ENCODE measurements at places on chromosomes 3 and 15. TPM values are rescaled to one million over a fixed set of nuclear protein-coding genes. Genes with fewer than 3 reads are reported as not detected.

The AMIGO3 gene
- total RNA-seq: 1.3 TPM

- H3K4me3 ChIP-seq: no peak overlapping the region
- no peaks in the 10 kb centered on the region for H3K27me3 ChIP-seq
- no peaks in the 10 kb centered on the region for H3K4me1 ChIP-seq
- H3K36me3 ChIP-seq: no peaks in the 10 kb centered on the region
Observed at GRCh38 chr15:68653801-68654200, 75.0 kb downstream of the CORO2B start.

DNA sequence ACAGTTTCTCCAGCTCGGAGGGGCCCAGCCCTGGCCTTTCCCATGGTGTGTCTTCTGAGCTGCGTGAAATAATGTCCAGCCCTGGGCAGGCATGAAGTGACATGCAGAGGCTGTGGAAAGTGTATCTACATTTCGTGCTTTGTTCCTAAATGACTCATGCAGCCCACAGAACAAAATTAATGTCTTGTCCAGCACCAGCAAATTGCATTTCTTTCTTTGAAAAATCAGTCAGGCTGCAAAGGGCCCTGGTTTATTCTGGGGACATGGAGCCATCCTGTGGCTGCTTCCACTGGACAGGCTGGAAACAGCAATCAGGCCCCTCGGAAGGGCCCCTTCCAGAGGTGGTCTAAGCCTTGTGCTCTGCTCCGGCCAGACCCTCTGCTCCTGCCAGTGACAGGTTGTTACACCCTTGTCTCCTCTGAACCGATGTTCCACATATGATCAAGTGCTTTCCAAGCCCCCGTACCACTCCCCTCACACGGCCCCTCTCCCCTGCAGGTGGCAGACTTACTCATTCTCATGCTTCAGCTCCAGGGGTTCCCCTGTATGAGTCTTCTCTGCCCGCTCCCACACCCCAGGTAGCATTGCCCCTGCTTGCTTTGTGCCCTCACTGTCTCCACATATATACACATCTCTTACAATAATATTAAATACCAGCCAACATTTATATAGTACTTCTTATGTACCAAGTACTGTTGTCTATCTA lies 33.7 kb downstream of the CRYGS start:
- no peak overlapping the region for H3K4me3 ChIP-seq
- DNase-seq: no peak
- no peaks in the 10 kb centered on the region for H3K4me1 ChIP-seq
- H3K36me3 ChIP-seq: no peaks in the 10 kb centered on the region
- peaks cover 5% of the 10 kb centered on the region for H3K27me3 ChIP-seq

DNA sequence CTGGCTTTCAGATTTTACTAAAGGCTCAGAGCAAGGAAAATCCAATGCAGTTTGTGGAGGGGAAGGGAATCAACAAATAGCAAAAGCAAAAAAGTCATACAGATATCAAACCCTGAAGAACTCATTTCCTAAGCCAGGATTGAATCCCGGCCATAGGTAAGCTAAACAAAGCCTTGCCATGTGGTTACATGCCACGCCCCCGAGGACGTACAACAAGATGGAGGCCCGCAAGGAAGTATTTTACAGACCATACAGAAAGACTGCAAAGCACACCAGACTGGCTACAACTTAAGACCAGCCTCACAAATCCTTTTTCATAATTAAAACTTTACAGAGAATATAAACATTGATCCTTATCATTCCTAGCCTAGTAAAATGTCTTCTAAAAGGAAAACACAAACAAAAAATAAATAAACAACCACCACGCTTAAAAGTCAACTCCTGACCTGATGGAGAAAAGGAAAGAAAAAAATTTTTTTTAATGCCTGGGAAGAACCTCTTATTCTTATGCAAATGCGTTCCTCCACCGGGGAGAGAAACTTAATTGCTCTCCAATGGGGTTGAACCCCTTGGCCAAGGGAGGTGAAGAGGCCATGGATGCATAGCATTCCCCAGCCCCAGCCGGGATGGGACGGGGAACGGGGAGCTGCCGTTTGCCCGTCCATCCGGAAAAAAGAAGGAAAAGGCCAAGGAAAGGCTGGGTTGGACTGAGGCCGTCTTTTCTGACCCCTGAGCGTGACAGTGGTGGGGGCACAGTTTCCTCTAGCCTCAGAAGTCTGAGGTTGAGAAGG lies 39.3 kb downstream of the IL1RAP start:
- peaks cover 3% of the 10 kb centered on the region for H3K36me3 ChIP-seq
- H3K27ac ChIP-seq: no peak overlapping the region
- H3K4me3 ChIP-seq: no peak overlapping the region
- no peaks in the 10 kb centered on the region for H3K27me3 ChIP-seq
- DNase-seq: no peak
- H3K4me1 ChIP-seq: no peaks in the 10 kb centered on the region

GRCh38 chr3:177813322-177813721 lies 616.0 kb upstream of the TBL1XR1 start:
- H3K36me3 ChIP-seq: no peaks in the 10 kb centered on the region
- H3K4me3 ChIP-seq: no peak overlapping the region
- peak; percentile 80 for DNase-seq
- peak overlapping the region; percentile 73 for H3K27ac ChIP-seq
- H3K4me1 ChIP-seq: no peaks in the 10 kb centered on the region

- H3K4me1 ChIP-seq: peaks cover 7% of the 10 kb centered on the region
- no peaks in the 10 kb centered on the region for H3K36me3 ChIP-seq
- H3K4me3 ChIP-seq: no peak overlapping the region
Observed at GRCh38 chr15:31347067-31347975, 20.7 kb downstream of the KLF13 start.

DNA sequence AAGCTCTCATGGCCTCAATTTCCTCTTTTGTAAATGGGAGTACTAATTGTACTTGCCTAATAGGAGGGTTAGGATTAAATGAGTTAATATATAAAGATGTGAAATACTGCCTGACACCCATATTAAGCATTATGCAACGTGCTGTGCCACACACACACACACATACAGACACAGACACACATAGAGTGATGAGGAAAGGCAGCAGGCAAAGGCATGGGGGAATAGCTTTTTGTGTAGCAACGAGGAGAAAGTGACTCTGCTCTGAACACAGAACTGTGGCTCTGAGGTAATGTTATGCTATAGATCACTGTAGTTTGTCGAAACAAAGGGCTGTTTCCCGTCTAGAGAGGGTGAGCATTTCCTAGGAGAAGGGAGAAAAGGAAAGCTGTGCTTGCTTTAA lies 233.3 kb upstream of the SLCO3A1 start:
- H3K36me3 ChIP-seq: no peaks in the 10 kb centered on the region
- no peaks in the 10 kb centered on the region for H3K4me1 ChIP-seq
- DNase-seq: no peak
- H3K27ac ChIP-seq: no peak overlapping the region

The NMB gene
- total RNA-seq: 13.8 TPM

GRCh38 chr3:64387688-64388087 lies 162.4 kb upstream of the PRICKLE2 start:
- H3K36me3 ChIP-seq: no peaks in the 10 kb centered on the region
- no peak overlapping the region for H3K27ac ChIP-seq
- no peaks in the 10 kb centered on the region for H3K4me1 ChIP-seq
- DNase-seq: no peak
- no peak overlapping the region for H3K4me3 ChIP-seq

GRCh38 chr3:47664519-47664918 lies 85.9 kb upstream of the CSPG5 start:
- H3K36me3 ChIP-seq: no peaks in the 10 kb centered on the region
- H3K4me1 ChIP-seq: no peaks in the 10 kb centered on the region
- H3K27ac ChIP-seq: no peak overlapping the region
- no peaks in the 10 kb centered on the region for H3K27me3 ChIP-seq
- no peak overlapping the region for H3K4me3 ChIP-seq
- no peak for DNase-seq

- no peak overlapping the region for H3K27ac ChIP-seq
- H3K4me3 ChIP-seq: no peak overlapping the region
- H3K27me3 ChIP-seq: no peaks in the 10 kb centered on the region
- no peaks in the 10 kb centered on the region for H3K36me3 ChIP-seq
Observed at GRCh38 chr15:62342959-62343358, 177.9 kb upstream of the C2CD4B start.

- no peaks in the 10 kb centered on the region for H3K4me1 ChIP-seq
- no peaks in the 10 kb centered on the region for H3K36me3 ChIP-seq
- no peaks in the 10 kb centered on the region for H3K27me3 ChIP-seq
- DNase-seq: no peak
- no peak overlapping the region for H3K27ac ChIP-seq
- no peak overlapping the region for H3K4me3 ChIP-seq
Observed at GRCh38 chr15:57333487-57333886, 42.8 kb upstream of the CGNL1 start.
